ENCODE measurements at places on chromosomes 12 and 14.

DNA sequence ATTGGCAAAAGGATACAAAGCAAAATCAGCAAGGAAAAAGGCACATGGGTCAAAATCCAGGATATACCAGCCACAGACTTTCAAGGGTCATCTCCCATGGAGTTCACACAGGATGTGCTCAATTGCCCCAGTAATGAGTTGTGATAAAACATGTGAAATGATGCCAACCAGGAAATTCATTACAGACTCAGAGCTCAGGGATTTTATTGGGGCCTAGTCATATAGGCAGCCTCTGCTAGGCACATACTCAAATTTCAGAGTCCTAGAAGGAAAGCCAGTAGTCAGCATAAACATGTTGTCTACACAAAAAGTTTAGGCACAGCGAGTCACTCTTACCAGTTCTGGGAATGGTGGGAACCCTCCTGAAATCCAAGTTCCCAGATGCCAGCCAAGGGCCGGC, 64.4 kb upstream of the OSBPL8 start:
- DNase-seq = no peak

GRCh38 chr14:77498984-77499527, 440 bp upstream of the ISM2 start:
- no peak for DNase-seq

- DNase-seq = no peak
Measured at GRCh38 chr12:93823616-93824391, 146.6 kb downstream of the CRADD start.

DNA sequence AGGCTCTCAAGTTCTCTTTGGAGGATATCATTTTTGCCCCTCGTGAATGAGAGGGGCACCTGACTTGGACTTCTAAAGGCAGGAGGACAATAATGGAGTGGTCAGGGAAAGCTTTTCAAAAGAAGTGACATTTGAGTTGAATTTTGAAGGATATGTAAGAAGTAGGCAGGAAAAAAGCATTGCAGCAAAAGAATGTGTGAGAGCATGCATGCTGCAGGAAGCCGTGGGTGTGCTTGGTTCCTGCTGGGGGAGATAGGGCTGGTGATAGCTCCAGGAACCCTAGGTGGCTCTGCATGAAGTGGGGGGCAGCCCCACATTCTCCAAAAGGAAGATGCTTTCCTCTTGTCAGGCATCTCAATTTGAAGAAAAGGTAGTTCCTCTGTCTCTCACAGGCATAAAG, 23.1 kb downstream of the ACVR1B start:
- DNase-seq = no peak

DNA sequence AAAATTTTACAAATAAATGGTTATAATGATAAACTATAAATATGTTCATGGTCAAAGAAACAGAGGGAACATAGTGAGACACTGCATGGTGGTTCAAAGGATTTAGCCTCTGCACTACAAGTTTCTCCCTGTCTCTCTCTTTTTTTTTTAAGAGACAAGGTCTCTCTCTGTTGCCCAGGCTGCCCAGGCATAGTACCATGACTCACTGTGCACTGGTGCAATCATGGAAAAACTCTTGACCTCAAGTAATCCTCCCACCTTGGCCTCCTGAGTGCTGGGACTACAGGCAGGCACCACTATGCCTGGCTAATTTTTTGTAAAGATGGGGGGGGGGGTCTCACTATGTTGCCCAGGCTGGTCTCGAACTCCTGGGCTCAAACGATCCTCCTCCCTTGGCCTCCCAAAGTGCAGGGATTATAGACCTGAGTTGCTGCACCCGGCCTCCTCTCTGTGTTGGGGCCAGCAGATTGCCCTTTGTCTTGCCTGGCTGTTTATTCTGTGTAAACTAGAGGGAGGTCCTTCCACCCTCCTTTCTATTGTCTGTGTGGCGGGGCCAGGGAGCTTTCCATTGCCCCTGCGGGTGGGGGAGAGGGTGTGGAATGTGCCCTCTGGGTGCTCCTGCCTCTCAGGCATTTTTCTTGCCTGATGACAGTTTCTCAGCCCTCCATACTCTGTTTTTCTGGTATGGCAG, 22.1 kb downstream of the MTHFD1 start:
- DNase-seq = no peak

DNA sequence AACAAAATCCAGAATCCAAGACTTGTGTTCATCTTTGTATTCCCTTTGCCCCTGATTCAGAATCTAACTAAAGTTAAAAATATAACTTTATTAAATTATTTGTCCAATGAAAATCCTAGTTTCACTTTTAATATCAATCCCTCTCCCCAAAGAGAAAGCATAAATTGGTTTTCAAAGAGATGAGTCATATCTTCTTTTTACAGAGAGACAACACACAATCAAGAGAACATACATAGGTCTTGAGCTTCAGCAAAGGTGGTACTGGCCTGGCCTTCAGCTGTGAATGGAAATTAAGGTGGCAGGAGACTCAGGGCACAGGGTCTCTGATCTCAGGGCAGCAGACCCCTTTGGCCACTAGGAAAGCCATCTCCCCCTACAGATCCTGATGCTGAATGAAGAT, 4.3 kb upstream of the ASCL1 start:
- DNase-seq = no peak

DNA sequence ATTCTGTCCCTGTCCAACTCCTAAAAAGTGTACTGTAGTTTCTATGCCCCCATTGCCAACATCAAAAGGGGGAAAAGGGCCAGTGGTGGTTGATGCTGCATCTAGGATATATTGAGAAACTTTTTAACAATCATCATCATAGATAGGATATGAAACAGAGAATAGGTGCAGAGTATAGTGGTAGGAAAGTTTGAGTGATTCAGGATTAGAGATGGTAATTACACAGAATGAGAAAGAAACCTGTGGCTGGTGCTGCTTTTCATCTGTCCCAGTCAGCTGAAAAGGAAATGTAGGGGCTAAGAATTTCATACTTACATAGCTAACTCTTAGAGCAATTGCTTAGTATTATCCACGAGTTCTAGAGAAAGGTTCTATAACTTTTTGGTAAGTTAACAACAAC, 67.6 kb downstream of the GTF2A1 start:
- DNase-seq = no peak

DNA sequence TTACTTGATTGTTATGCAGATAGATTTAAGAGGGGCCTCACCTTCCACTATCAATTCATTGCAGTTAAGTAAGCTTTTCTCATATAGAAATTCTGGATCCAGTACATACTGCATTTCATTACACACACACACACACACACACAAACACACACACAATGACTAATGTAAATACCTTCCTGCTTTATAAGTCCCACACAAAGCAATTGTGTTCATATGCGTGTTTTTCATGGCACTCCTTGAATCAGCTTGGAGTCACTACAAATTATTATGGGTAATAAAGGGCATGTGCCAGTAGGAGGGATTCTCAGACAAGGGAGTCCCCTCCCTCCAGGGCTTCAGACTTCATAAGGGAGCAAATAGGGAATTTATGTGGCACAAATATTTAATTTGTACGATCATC, 4.5 kb downstream of the MIPOL1 start:
- no peak for DNase-seq

DNA sequence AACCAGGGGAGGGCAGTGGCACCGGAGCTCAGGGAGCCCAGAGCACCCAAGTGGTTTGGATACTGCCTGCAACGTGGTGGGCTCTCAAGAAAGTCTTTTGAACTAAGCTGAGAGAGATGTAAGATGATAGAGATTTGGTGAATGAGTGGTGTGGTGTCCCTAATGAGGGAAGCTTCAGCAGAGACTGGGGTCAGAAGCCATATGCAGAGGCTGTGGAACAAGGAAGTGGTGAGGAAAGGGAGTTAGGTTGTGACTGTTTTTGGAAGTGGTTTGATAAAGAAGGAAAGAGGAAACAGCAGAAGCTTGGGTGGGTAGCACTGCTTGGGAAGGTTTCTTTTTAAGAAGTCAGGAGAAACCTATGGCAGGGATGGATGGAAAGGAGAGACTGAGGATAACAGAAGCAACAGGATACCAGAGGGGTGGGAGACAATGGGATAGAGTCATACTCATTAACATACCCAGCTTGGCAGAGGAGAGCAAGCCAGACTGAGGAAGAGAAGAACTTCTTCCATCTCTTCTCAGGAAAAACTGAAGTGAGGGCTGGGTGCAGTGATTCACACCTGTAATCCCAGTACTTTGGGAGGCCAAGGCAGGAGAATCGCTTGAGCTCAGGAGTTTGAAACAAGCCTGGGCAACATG, 24.1 kb downstream of the SLC4A8 start:
- DNase-seq = no peak

- DNase-seq = no peak
Measured at GRCh38 chr12:93098077-93098476, 169.0 kb upstream of the EEA1 start.

DNA sequence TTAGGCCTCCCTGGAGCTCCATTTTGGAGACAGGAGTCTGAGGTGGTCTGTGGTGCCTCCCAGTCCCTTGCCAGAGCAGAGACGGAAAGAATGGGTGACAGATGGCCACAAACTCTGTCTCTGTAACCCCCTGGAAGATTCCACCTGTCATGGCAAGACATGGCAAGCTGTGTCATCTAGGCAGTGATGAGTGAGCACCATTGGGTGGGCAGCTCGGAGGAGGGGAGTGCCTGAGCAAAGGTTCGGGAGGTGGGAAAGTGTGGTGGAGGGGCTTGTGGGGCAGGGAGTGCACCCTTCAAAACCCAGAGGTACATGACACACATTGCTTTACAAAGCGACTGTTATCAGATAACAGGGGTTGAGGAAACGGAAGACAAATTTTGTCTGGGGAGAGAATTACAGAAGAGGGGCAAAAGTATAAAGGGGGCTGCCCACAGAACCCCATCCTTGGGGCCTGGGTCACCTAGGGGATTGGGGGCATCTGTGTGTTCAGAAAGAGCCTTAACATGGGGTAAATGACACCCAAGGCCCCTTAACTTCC, 3.5 kb downstream of the RIN3 start:
- no peak for DNase-seq

- DNase-seq = no peak
Measured at GRCh38 chr14:101790232-101790631, 28.7 kb downstream of the PPP2R5C start.

Measured in anterior cingulate cortex (tissue), 58 donors.